ENCODE measurements at places on chromosomes 7 and 10.

DNA sequence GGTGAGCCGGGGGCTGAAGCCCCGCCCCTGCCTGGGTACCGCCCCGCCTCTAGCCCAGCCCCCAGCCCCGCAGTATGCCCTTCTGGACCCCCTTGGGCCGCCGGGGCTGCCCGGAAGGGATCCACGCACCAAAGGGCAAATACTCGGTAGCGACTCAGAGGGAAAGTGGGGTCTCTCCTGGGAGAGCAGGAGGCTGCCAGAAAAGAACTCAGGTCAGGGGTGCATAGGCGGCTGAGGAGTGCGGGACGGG lies 796 bp downstream of the FBXL15 start:
- no peak for DNase-seq

GRCh38 chr7:8442051-8442813 lies 8.8 kb downstream of the NXPH1 start:
- DNase-seq: no peak

DNA sequence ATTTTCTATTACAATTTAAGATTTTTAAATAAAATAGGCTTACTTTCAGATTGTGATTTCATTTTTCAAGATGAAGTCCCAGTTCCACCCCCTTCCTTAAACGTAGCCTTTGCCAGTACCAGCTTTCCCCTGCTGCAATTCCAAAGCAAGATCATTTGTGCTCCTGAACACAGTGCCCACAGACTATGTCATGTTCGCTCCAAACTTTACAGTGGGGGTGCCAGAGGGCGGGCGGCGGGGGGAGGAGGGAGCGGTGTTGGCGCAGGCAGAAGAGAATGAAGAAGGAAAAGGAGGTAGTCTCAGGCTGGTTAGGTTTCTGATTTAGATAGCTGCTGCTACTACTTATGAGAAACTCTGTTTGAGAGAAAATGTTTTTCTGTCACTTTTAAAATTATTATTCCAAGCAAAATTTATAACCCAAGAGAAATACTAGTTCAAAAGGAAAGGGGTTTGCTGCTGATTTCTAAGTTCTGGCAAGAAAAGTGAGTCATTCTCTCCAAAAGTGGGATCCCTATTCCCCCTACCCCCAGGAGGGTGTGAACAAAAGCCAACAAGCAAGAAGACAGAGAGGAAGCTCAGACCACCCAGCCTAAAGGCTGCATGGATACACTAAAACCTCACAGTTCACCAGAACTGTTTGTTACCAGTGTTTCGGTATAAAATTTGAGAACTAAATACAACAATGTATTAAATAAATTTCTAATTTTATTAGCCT lies 109.6 kb downstream of the SRPK2 start:
- no peak for DNase-seq

DNA sequence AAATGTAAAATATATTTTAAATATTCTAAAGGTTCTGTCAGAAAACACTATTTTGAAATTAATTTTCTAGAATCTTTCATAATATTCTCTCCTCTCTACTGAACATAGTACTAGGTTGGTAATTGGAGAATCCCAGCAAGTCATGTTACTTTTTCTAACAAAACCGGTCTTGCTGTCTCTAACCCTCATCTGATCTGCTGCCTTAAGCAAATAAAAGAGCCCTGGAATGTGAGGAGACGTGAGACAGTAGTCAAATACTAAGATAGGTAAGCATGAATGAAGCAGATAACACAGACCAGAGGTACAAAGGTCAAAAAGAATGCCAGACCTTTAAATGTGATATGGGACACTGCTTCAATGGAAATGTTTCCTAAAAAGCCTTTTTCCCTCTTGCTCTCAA lies 462.4 kb upstream of the NUPR2 start:
- no peak for DNase-seq

DNA sequence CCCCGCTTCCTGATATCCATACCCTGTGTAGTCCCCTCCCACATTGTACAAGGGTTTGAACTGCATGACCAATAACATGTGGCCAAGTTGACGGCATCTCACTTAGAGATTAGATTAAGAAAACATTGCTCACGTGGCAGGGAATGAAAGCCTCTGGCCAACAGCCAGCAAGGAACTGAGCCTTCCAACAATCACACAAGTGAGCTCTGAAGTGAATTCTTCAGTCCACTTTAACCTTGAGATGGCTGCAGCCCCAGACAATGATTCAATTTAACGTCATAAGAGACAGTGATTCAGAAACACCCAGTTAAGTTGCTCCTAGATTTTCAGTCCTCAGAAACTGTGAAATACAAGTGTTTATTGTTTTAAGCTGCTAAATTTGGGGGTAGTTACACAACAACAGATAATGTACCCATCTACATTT lies 165.9 kb upstream of the PLXNA4 start:
- no peak for DNase-seq

GRCh38 chr10:116157485-116157884 lies 115.5 kb downstream of the GFRA1 start:
- no peak for DNase-seq

DNA sequence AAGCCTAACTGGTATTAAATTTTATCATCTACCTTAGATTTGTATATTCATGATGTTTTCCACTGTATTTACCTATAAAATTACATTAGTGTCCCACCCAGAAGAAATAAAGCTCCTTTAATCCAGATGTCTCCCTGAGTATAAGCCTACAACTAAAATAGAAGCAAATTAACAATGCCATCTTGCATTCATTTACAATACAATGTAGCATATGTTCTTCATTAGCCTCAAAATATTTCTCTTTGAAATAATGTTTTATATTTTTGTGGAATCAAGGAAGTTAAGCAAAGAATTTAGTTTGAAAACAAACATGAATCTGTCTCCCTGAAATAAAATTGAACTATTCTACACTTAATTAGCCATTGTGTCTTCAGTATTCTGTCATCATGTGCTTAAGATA lies 112.3 kb downstream of the CACNA2D1 start:
- no peak for DNase-seq

DNA sequence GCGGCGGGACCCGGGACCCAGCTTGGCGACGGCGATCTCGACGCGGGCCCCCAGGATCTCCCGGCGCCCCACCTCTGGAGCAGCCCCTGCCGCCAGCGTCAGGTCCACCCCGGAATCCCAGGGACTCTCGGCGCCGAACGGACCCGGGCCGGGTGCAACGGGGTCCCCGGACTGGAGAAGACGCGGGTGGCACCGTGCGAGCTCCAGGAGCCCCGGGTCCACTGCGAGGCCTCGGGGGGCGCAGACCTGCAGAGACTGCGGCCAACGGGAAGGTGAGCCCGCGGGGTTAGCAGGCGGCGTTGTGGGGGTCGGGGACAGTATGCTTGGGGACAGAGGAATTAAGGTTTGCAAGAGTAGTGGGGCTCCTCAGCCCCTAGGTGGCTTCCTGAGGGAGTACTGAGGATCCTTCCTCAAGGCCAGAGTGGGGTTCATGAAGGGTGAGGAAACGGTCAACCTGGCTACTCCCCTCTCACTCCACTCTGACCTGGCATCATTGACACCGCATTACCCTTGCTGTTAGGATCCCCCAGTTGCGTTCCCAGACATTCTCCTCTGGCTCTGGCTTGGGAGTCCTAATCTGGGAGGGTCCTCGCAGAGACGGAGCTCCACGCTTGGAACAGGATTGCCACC lies 353 bp downstream of the EPHB6 start:
- peak; percentile 9 for DNase-seq

DNA sequence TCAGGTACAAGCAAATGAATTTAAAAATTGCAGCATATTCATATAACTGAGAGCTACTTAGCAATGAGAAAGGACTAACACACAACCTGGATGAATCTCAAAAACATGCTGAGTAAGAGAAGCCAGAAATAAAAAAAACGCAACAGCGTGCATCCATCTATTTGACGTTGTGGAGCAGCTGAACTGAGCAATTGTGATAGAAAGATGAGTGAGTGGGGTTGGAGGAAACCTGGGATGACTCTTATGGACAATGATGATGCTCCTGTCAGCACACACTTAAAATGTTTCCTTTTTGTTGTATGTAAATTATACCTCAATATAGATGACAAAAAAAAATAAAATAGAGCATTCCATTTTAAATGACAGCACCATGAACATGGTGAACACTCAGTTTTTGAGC lies 36.0 kb upstream of the AKR1E2 start:
- DNase-seq: peak; percentile 44

DNA sequence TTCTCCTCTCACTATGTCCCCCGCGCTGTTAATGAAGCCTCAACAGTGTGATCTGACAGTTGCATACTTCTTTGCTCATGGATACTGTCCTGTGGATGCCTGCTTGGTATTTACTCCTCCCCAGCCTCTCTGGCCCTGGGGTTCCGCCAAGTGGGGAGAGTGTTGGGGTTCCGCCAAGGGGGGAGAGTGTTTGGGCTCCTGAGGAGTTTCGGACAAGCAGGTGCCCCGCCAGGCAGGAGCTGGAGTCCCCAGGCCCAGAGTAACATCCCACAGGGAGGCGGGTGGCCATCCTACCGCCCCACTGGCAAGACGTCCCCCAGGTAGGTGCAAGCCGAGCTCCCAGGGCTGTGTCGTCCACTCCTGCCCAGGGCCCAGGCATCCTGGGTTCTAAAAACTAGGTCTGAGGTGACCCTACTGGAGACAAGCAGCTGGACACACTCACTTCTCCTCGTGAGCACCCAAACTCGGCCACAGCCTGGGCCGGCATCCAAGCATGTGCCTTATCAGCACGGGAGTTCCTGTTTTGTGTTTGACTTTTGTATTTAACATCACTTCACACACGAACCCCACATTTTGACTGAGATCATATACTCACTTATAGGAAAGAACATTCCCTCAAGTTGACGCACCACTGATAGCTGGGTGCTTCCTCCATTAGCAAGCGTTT lies 34.2 kb downstream of the CAMK2B start:
- DNase-seq: no peak

DNA sequence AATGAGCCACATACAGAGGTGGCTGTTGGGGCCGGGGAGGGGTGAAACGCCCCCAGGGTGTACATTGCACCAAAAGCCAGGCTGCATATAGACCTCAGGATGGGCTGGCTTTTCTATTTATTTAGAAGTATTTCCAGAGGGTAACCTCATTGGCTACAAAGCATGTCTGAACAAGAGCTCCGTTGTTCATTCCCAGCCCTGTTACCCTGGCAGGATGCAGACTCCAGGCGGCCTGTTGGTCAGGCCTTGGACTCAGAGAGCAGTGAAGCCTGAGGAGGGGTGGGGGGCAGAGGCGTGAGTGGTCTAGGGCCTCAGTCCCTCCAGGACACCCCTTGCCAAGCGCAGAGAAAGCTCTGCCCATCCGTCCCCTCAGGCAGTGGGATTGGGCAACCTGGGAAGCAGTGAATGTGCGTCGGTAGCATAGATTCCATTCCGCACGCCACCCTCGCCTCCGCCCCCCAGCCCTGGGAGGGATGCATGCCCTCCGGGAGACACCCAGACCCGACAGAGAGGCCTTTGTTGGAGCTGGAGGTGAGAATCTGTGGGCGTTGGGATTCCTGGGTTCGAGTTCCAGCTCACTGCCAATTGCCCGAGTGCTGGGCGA lies 41.9 kb downstream of the TCF7L2 start:
- DNase-seq: no peak

GRCh38 chr10:30600005-30600404 lies 29.5 kb downstream of the LYZL2 start:
- no peak for DNase-seq

DNA sequence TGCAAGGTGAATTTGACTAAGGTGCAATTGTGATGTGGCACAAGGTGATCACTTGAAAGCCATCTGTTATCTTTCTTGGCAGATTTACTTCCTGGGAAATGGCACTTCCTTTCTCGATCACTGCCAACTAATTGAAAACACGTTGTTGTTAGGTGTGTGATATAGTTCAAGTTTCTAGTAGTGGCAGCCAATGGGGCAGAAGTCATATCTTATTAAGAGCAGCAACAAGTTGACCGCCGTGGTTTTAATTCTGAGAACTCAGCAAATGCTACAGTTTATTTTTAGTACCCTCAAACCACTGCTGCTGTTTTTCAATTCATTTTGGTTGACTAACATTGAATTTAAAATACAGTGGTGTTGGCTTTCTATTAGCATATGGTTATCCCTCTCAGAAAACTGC lies 1.6 kb downstream of the CHN2 start:
- DNase-seq: peak; percentile 60

GRCh38 chr7:47573758-47574481 lies 8.0 kb downstream of the TNS3 start:
- peak; percentile 69 for DNase-seq

GRCh38 chr10:128695931-128696330 lies 569.7 kb upstream of the MKI67 start:
- DNase-seq: no peak

DNA sequence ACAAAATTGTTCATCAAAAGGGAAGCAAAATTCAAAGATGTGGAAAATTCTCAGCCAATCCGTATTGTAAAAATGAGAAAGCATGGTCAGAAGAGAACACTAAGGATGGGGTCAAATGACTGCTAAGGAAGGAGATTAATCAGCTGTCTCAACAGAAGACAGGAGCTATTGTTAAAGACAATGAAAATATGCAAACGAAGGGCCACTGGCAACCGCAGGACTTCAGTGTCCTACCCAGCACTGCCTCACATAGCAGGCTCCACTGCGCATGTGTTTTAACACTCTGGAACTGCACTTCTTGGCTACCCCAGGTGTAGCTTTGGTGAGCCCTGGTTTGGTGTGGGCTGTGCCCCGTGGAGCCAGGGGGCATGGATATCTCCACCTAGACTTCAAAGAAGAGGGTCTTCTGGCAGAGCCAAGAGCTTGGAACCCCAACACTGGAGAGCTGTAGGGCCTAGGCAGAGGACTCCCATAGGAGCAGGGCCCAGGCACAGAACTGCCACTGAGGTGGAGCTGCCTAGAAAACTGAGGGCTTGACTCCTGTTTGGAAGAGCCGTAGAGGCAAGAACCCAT lies 176.2 kb upstream of the GDF10 start:
- DNase-seq: no peak

- no peak for DNase-seq
Measured at GRCh38 chr10:132738454-132739224, 47.3 kb downstream of the NKX6-2 start.

DNA sequence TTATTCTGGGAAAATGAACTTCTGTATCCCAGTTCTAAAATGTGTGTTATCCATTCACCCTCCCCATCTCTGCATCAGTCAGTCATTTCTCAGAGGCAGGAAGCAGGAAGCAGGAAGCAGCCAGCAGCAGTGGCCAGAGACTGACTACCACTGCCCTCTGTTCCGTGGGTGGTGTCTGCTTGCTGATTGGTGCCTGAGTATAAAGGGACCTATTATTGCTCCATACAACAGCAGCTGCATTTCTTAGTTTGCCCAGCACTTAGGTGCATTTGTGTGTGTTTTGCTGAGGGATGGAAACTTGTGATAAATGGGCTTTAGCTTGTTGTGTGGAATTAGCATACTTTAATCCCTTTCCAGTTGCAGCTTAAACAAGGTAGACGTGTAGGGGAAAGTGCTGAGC lies 582.2 kb downstream of the SORCS1 start:
- no peak for DNase-seq

DNA sequence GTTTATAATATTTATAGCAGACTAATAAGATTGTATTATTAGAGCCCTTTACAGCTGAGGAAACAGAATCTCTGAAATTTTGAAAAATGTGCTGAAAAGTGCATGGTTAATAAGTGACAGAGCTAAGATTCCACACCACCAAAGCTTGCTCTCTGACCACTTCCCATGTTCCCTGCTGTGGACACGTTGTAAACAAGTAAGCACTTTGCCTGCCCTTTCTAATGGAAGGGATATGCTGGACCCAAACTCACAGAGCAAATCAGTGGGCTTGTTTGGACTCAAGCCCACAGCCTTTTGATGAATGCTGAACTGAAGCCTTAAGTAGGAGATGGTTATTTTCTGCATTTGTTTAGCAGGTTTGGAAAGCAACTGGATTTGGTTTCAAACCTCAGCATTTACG lies 214.0 kb upstream of the TMEM72 start:
- no peak for DNase-seq

GRCh38 chr10:129530581-129530980 lies 63.5 kb downstream of the MGMT start:
- no peak for DNase-seq

GRCh38 chr10:32949221-32949678 lies 8.8 kb downstream of the ITGB1 start:
- DNase-seq: no peak

All from myocyte (in vitro differentiated cells).